OCI-LY7 (cell line): ENCODE measurements at places on chromosomes 5 and 9. TPM values are rescaled to one million over a fixed set of nuclear protein-coding genes. Genes with fewer than 3 reads are reported as not detected.

CCDC192 gene
- not detected in 2 replicates for total RNA-seq

PCDHB15 gene
- total RNA-seq = not detected in 2 replicates

DNA sequence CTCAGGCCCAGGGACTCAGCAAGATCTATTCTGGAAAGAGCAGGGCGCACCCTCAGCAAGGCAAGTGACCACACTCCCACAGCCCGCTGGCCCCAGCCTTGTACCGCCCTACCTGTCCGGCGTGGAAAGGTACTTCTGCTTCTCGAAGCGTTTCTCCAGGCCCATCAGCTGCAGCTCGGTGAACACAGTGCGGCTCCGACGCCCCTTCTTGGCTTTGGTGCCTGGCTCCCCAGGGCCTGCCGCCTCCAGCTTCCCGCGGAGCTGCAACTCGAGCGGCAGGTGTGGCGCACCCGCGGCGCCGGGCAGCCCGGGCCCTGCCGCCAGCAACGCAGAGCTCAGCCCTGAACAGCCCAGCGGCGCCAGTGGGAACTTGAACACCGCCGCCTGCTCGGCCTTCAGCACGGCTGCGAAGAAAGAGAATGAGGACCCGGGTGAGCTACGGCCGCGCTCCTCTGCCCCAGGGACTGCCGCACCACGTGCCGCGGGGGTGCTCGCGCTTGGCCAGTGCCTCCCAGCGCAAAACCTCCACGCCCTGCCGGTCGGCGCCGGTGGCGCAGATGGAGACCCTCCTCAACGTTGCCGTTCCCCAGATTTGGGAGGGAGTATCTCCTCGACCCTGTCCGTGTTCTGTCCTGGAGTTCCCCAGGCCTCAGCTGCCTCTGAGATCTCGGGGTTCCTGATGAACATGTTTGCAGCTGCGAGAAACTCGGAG lies 2.2 kb downstream of the BARX1 start:
- no peak for DNase-seq

DNA sequence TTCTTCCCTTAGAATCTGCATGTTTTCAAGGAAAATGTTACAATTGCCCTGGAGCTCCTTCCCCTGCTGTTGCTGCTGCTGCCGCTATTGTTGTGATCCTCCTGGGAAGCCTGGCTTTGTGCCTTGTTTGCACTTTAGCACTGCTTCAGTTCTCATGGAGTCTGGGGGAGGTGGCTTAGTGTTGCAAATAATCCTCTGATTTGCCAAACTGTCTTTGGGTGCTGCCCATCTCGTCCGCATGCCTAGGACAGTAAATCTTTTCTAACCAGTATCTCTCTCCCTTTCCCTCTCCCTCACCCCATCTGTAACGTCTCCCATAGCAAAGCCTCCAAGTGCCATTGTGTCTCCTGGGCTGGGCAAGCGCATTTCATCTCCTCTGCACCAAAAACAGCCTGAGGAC lies 30.3 kb downstream of the FAM240B start:
- no peak for DNase-seq

DNA sequence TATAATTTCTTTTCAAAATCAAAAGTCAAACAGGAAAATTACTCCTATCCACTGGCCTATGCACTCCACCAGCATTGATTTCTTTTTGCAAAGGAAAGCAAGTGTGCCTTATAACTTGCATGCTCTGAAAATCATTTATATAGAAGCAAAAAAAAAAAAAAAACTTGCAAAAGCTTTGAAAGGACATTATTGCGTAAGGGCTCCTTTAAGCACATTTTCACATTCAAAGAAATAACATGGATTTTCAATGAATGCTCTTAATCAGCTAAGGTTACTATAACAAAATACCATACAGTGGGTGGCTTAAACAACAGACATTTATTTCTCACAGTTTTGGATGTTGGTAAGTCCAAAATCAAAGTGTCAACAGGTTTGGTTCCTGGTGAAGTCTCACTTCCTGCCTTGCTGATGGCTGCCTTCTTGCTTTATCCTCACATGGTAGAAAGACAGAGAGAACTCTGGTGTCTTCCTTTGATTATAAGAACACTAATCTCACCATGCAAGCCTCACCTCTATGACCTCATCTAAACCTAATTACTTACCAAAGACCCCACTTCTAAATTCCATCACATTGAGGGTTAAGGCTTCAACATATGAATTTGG lies 755.2 kb upstream of the CDH10 start:
- DNase-seq = no peak

- DNase-seq = peak; percentile 41
These were observed 18.9 kb downstream of the NREP start for GRCh38 chr5:111738118-111738517.

DNA sequence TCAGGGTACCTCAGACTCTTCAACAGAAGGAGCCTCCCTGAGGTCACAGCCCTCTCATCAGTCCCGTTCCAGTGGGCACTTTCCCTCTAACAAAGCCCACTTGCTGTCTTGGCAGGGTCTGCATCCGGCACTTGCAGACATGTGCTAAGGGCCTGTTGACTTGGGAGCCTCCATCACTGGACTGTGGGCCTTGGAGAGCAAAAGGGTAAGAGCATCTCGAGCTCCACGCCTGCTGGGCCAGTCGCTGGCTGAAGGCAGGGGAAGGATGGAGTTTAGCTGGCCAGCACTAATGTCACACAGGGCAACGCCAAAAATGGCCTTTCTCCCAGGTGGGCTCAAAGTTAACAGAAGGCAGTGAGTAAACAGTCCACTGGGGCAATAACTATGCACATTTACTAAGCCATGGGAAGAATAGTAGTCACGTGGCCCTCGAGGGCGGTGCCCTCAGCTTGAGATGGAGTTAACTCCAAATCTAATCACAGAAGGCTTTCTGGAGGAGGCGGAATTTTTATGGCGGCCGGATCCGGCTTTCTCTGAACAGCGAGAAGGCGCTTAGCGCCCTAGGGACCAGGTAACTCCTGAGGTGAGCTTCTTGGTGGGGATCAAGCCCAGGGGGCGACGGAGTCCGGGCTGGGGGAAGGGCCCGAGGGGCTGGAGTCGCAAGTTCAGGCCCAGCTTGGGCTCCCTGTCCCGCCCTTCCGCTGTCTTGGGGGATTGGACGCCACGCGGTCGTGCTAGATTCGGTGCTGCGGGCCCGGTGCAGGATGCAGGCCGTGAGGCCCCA lies 2.0 kb upstream of the NSD1 start:
- DNase-seq = no peak

DNA sequence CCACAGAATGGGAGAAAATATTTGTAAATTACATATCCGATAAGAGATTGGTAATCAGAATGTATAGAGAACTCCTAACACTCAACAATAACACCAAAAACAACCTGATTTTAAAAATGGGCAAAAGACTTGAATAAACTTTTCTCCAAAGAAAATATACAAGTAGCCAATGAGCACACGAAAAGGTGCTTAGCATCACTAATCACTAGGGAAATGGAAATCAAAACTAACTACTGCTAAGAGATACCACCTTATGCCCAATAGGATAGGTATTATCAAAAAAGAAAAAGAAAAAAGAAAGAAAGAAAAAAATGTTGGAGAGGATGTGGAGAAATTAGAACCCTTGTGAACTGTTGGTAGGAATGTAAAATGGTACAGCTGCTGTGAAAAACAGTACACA lies 212.1 kb downstream of the TLR4 start:
- DNase-seq = no peak

DNA sequence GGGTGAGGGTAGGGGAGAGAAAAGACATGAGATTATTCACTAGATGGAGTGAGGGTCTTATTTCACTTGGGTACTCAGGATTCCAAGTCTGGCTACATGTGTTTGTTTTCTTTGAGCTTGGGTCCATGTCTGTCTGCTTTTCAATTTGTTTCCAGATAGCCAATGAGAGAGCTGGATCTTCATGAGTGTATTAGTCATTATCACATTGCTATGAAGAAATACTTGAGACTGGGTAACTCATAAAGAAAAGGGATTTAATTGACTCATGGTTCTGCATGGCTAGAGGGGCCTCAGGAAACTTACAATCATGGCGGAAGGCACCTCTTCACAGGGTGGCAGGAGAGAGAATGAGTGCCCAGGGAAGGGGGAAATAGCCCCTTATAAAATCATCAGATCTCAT lies 196.8 kb upstream of the TRIM32 start:
- no peak for DNase-seq

DNA sequence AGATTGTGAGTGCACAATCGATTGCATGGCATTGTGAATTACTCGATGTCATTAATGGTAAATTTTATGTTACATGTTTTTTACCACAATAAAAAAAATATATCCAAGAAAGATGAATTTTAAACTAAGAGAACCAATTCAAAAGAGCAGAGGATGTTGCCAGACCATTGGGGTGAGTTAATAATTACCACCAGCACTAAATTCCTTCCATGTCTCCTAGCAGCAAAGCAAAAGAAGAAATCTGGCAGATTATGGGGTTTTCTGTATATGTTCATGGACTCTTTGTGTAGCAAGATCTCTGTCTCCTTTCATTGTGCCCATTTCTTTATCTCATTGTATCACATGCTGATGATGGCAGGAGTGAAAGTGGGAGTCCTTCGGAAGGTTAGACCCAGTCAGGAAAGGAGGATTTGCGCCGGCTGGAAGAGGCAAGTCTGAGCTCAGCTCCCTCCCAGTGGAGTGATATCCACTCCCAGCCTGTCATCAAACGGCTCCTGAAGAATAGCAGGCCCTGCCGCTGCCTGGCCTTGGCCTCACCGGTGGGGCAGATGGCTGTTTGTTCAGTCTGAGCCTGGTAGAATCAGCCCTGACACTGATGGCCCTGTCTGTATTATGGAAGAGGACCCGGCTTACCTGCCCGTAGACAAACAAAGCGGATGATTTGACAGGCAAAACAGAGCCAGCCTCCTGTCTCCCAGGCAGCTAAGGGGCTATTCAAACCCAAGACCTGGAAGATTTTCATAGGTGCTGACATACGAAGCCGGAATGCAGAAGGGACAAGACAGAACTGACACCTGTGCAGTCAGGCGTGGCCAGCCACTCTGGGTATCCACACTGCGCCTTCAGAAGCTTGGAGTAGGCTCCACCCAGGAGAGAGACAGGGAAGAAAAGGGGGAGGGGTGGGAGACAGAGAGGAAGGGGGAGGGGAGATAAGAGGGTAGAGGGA lies 21.9 kb upstream of the FOXE1 start:
- no peak for DNase-seq

DNA sequence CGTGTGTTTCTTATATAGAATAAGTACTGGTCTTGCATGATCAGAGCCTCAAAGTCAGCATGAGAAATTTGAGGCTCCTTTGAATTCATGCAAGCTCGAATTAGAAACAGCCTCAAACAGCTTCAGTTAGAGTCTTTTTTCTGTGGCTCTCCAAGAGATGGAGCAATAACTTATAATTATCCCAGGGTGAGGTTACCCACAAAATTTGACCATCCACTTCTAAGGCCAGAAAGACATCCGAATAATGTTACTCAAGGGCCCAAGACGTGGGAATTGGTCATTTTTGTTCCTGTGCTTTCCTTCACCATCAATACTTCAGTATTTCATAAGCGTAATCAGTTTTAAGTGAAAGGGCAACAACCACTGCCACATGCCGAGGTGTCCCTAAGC lies 89.7 kb downstream of the DAPK1 start:
- DNase-seq = no peak

DNA sequence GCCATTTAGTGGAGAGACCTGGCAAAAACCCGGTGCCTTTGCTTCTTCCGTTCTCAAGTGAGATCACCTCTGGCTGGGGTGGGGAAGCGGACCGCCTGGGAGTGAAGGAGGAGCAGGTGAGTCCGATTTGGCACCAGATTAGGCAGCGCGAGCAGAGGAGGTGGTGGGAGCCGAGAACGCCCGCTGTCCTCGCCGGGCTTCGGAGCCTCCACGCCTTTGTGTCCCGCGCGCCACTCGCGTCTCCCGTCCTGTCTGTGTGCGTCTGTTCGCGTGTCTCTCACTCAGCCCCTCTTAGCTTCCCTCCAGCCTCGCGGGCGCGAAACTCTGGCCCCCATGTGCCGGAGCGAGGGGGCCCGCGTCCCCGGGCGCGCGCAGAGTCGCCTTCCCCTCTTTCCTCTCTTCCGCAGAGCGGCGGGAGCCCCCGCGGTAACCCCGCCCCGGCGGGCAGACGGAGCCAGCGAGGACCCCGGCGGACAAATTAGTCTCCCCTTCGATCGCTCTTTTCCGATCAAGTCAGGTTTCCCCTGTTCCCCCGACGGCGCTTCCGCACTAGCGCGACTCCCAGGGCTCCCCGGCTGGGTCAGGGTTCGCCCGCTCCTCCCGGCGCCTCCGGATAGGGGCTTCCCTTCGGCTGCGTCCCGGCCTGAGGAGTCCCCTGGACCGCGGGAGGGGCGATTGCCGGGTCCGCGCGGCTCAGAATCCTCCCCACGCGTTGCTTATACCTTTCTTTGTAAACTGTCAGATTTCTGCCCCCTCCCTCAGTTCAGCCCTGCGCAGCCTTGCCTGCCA lies 7.1 kb downstream of the POU4F3 start:
- DNase-seq = no peak

DNA sequence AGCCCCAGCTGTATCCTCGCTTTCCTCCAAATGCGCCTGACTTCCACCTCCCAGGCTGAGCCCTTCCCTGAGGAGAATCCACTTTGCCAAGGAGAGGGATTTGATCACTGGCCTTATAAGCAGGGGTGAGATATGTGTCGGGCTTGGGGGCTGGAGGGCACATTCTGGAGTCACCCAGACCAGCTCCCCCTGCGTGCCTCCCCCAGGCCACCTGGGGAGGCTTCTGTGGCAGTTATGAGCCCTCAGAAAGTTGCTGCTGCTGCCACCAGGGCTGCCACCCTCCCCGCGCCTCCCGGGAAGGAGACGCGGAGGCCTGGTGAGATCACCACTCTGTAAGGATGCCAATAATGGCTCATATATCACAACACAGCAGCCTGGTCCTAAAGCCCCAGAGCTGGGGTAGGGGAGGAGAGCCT lies 211.5 kb downstream of the PAPPA start:
- DNase-seq = no peak

GRCh38 chr5:61964201-61964600 lies 341.8 kb upstream of the KIF2A start:
- DNase-seq = no peak

DNA sequence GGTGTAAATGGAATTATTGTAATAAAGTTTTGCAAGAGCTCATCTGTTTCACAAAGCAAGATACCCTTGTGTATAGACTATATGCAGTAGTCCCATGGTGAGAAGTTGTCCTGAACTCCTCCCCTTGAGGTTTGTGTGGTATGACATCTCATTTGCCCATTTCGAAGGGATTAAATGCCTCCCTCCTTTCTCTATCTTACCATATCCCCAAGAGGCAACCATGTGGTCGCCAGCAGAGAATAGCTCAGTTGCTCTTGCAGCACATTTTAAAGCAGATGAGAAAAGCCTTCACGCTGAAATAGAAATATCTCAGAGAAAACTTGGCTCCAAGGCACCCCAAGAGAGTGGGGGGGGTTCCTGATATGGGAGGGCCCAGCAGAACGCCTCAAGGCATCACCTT lies 4.6 kb downstream of the SEMA6A start:
- DNase-seq = no peak

GRCh38 chr5:90866333-90866732 lies 307.7 kb downstream of the ADGRV1 start:
- DNase-seq = peak; percentile 5

GRCh38 chr9:127983847-127984289 lies 3.1 kb upstream of the EEIG1 start:
- DNase-seq = peak; percentile 97
